ENCODE measurements at places on chromosomes 6 and 20.

- peak; percentile 52 for DNase-seq
Measured at GRCh38 chr6:104527761-104528415, 331.8 kb downstream of the HACE1 start.

DNA sequence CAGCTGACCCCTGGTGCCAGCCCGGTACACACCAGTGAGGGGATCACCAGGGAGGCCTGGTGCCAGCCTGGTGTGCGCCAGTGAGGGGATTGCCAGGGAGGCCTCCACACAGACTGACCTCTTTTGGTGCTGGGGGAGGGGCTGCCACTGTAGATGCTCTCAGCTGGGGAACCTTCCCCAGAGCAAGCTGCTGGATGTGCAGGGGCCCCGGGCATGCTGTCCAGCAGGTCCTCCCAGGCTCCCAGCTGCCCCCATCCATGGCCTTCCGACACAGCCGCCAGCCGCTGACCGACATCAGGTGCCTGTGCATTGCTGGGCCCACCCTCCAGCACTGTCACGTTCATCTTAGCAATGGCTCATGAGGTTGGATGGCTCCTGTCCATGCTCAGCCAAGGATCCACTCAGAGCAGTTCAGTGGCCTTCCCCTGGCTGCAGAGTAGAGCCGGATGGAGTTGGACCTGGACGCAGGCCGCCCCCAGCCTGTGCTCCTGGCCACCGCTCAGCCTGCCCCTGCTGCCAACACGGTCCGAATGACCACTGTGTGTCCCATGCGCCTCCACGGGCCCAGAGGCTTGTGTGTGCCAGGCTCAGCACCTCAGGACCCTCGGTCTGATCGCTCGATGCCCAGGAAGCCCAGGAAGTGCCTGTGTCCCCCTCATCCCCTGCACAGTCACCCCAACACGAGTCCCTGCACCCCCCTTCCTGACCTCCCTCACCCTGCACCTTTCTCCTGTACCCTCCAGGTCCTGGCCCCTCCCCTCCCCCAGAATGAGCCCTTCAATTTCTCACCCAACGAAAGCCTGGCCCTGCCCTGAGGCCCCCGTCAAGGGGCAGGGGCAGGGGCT lies 95.7 kb downstream of the YTHDF1 start:
- no peak for DNase-seq

DNA sequence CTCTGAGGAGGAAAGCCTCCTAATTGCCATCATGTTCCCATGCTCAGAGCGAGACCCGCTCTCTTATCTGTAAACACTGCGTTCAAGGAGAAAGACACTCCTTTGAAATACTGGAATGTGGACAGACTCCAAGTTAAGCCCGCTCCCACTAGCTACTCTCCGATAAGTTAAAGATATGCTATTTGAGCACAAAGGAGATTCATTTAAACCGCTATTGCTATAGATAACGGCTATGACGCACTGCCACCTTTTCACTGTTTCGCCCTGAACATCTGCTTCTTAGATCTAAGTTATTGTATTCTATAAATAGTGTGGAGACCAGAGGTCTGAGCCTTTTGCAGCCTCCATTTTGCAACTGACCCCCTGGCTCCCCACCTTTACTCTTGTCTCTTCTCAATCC lies 82.3 kb downstream of the GPX5 start:
- DNase-seq, result no peak

DNA sequence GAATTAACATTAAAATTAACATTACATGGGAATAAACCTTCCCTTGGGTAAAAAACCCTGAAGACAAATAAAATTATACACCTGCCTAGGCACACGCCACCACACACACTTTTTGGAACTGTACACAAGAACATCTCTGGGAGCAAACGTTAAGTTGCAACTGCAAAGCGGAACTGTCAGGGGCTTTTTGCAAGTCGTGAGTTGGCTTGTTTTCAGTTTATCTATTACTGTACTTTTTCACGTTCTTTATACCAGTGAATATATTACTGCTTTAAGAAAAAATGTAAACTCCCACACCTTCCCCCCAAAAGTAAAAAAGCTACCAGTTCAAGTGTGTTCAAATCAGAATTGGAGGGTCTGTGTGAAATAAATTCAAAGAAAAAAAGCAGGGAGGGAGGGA lies 65.5 kb upstream of the NFATC2 start:
- no peak for DNase-seq

DNA sequence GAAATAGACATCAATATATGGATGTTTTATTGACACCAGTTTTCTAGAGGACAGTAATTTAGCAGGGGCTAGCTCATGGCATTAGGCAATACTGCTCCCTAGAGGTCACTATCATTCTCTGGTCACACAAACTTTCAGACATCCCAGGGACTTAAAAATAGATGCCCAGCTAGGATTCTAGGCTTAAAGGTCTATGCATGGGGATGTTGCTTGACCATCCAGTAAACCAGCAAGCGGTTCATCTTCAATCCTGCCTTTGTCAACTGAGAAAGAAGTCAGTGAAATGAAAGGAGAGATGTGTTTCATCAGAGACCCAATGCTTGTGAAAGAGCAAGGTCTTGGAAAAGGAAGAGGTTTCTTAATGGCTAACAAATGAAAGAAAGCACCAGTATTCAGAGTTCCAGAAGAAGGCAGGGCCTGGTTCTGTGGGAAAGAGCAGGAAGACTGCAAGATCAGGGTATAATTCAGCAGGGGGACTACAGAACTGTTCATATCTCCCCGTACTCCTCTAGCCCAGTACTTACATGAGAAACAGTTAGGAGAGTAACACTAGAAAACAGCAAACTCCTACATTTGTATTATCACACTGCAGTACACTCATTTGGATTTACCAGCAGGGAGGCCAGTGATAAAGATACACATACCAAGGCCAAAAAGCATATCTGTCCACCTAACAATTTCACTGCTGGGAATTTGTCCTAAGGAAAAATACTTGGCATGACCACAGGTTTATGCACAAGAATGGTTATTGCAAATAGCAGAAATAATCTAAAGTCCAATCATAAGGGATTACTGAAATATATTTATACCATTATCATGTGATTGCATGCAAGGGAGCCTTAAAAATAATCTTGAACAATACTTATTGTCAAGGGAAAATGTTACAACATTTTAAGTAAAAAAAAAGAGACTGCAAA lies 151.4 kb upstream of the LAMA2 start:
- DNase-seq, result peak; percentile 64

GRCh38 chr20:25247000-25247517 lies 826 bp upstream of the PYGB start:
- DNase-seq, result peak; percentile 73

GRCh38 chr6:4055420-4056041 lies 23.4 kb downstream of the FAM217A start:
- peak; percentile 94 for DNase-seq

GRCh38 chr6:30819297-30819917 lies 64.9 kb upstream of the DDR1 start:
- peak; percentile 54 for DNase-seq

GRCh38 chr20:922781-923180 lies 6.6 kb upstream of the ANGPT4 start:
- no peak for DNase-seq

DNA sequence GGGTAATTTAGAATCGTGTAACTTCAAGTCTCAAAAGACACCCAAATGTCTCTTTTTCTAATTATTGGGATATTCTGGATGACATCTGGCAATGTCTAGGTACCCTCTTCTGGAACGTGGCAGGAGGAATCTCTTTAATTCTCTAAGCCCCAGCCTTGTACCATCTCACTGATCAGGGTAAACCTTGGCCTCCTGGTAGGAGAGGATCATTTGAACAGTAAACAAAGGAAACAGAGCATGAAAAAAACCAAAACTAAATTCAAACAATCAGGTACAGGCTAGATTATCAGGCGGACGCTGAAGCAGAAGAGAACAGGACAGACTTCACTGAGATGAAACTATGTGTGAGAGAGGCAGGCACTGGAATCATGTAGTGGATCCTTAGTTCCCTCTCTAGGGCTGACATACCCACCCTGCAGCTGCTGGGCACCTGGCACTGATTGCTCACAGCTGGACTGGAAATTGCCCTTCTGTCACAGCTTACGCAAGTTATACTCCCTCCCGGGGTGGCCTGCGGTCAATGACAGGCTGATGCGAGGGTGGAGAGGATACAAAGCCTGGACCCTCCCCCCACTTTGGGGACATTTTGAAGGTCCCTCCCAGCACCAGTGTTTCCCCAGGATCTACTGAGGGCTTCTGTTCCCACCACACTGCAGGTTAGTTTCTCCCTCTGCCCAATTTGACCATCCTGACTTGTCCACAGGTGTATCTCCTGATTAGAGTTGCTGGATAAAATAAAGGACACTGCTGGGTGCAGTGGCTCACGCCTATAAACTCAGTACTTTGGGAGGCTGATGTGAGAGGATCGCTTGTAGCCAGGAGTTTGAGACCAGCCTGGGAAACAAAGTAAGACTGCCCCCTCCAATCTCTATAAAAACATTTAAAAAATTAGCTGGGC lies 20.6 kb upstream of the ZBTB24 start:
- DNase-seq, result no peak

- no peak for DNase-seq
Measured at GRCh38 chr20:34010405-34010931, 16.8 kb downstream of the RALY start.

- peak; percentile 63 for DNase-seq
Measured at GRCh38 chr20:7926767-7927166, 13.5 kb downstream of the HAO1 start.

DNA sequence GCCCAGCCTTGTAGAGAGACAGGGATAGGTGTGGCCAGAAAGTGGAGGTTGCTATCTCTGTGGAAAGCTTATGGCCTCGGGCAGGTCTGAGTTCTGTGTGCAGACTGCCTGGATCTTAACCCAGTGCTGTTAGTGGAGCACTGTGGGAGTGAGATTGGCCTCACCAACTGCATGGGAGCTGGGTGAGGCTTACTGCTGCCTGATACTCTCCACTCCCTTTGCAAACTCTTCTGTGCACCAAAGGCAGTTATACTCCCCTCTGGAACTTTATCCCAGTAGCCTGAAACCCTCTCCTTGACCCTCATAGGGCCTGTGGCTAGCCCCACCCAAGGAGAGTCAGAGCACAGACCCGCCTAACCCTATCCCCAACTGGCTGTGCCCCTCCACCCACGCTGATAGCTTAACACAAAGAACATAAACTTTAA lies 41.4 kb upstream of the PKIB start:
- DNase-seq, result no peak

- DNase-seq, result no peak
Measured at GRCh38 chr6:1832844-1833787, 223.4 kb downstream of the FOXC1 start.

DNA sequence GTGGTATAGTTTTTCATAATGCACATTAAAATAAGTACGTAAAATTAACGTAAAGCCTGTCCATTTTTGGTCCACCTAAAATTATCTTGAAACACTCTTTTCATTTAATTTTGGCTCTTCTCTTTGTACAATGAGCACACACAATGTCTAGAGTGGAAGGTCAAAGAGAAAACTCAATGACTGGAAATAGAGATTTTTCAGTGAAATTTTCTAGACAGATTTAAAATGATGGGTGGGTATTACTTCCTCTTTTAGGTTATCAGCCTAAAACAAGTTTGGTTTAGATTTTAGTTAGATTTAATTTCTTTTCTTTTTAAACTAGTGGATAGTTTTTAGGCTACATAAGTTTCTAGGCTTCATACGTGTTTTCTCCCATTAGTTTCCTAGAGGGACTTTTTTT lies 24.9 kb downstream of the DSE start:
- no peak for DNase-seq

DNA sequence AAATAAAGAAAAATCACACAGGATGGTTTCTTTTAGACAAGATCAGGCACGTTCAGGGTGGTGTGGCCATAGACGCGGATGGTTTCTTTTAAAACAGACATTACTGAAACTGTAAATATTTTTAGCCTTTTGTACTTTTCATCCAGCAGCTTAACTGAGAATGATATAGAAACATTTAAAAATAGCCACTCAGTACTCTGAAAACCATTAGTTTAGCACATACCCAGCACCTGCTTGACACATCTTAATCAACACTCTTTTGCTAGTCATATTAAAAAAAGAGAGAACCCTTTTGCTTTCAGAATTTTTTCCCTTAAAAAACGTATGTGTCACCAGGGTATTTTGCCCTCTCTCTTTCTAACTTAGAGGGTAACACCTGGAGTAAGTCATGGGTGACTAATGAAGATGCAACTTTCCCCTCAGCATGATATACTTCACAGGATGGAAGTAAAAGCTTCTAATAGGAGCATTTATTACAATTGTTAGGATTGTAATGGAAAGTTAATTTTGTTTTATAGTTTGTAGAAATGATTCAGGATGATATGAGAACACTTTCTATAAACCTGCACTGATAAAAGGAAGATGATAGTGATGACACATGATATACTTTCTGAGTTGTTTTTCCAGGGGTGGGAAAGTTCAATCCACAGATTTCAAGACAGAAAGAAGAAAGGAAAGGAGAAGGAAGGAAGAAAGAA lies 45.2 kb downstream of the BACH2 start:
- no peak for DNase-seq

GRCh38 chr20:57310821-57311514 lies 18.6 kb upstream of the SPO11 start:
- DNase-seq, result no peak

GRCh38 chr6:148274809-148275208 lies 67.8 kb upstream of the SASH1 start:
- DNase-seq, result no peak

- peak; percentile 98 for DNase-seq
Measured at GRCh38 chr6:137737836-137738596, 129.0 kb upstream of the TNFAIP3 start.

DNA sequence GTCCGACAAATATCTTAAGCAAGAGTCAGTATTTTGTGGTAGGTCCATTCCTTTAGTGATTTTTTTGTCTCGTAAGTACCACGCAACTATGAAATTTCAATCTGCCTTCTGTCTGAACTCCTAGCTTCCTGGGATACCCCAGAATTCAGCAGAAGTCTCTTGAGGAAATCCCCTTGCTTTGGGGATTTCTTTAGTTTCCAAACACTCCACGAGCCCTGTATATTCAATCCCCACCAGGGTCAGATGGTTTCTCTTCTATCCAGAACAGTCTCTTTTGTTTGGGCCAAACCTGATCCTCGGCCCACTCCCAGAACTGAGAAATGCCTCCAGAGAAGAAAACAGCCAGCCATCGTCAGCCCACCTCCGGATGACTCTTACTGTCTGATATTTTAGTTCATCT lies 113.0 kb downstream of the CHD6 start:
- no peak for DNase-seq

GRCh38 chr20:58714340-58714922 lies 21.8 kb downstream of the NPEPL1 start:
- no peak for DNase-seq

GRCh38 chr6:137866914-137867684 lies at the start of gene TNFAIP3:
TSS of gene TNFAIP3 (plus strand) at chr6:137867259. CDS start at chr6:137871228, 3,969 bp downstream.
- DNase-seq, result peak; percentile 95

DNA sequence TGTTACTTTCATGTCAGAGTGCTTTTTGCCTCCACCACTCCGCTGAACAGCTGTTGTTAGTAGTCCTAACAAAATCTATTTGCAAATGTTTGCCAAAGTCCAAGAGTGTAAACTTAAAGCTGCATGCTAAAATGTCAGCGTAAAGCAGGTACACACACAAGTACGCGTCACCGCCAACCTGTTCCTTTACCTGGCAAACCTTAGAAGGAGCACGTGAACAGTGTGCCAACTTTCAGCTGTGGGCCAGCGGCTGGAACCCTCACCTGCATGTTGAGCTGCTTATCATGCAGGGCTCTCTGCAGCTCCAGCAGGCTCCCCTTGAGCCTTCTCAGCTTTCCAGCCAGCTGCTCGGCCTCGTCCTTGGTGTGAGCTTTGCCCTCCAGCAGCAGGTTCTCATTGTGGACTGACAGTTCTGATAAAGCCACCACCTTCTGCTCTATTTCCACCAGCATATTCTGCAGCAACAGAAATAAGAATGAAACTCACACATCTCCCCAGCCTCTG lies 359.3 kb downstream of the SYNE1 start:
- DNase-seq, result no peak

- no peak for DNase-seq
Measured at GRCh38 chr6:37480951-37481534, 18.6 kb downstream of the CCDC167 start.

- DNase-seq, result peak; percentile 91
Measured at GRCh38 chr6:2988426-2989331, 11.0 kb upstream of the NQO2 start.
